ENCODE measurements at places on chromosomes 11 and 22.

GRCh38 chr11:126465573-126466188, 110.2 kb downstream of the ST3GAL4 start:
- DNase-seq, result peak; percentile 26

DNA sequence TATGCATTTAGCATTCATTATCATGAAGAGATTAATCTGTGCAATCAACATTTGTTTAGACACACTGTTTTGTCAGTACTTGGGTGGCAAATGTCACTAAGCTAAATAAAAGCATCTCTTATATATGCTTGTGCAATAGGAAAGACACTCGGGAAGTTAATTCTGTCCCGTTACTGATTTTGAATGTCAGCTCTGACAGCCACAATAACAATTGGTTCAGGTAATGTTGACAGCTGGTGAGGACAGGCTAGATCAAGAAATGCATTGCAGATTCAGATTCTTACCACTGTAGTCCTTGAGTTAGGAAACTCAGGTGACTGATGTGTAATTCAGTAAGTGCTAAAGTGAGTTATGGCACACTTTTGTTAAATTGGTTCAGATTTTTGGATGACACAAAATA, 523.8 kb upstream of the FAT3 start:
- DNase-seq, result no peak

GRCh38 chr22:47623066-47623762, 860.8 kb downstream of the TBC1D22A start:
- no peak for DNase-seq

- DNase-seq, result no peak
Observed at GRCh38 chr11:64144587-64145472, 21.1 kb downstream of the MACROD1 start.

DNA sequence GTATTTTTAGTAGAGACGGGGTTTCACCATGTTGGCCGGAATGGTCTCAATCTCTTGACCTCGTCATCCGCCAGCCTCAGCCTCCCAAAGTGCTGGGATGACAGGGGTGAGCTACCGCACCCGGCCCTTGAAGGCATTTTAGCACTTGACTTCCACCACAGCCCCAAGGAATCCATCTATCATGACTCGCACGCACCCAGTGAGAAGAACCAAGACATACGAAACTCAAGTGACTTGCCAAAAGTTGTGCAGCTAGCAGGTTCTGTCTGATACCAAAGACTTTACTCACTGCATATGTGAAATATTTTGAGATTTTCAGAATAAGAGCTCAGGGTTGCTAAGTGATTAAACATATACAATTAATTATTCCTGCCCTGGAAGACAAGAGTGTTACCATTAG, 21.0 kb downstream of the FLI1 start:
- DNase-seq, result peak; percentile 47

GRCh38 chr11:30458541-30458940, 127.6 kb downstream of the MPPED2 start:
- no peak for DNase-seq

DNA sequence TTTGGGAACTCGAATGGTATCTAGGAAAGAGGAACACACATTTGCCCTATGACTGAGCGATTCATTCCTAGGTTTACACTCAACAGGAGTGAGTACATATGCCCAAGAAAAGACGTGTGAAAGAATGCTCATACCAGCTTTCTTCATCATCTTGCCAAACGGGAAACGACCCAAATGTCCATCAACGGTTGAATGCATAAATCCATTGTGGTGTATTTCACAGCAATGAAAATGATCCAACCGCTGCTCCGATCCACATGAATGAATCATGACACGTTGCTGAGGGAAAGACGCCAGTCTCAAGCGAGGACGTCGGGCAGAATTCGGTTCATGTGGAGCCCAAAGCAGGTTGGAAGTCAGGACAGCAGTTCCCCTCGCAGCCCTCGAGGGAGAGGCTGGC, 71.5 kb downstream of the CYTH4 start:
- no peak for DNase-seq

DNA sequence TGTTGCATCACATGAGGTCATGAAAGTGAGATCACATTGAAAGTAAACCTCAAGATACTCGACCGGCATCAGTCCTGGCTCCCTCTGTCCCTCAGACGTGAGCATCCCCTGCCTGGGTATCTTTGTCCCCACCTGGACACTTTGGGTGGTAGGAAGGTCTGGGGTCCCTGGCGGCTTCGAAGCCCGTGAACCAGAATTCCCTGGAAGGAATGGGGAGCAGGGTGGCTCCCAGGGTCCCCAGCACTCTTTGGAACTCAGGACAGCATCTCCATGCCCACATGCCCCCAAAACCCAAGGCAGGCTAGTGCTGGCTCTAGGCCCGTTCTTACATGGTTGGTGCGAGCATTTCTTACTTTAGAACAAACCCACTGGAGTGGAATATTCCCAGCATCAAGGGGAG, 7.5 kb downstream of the DERL3 start:
- no peak for DNase-seq

- peak; percentile 60 for DNase-seq
Observed at GRCh38 chr11:11148104-11148509, 204.9 kb downstream of the CSNK2A3 start.

- DNase-seq, result no peak
Observed at GRCh38 chr11:67031791-67032561, 9.0 kb downstream of the SYT12 start.

DNA sequence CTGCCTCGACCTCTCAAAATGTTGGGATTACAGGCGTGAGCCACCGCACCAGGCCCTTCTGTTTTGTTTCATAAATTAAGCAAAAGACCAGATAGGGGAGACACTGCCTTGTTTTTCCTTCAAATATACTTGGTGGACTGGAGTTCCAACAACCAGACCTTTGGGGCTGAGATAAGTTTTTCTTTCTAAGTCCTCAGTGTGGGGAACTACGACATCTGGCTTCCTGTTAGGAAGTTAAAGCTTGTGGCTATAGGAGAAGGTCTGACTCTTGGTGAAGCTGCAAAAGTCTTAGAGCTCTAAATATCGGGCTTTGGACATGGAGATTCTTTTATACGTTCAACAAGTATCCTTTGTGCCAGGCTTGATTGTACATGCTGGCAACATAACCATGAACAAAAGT, 64.1 kb upstream of the EED start:
- no peak for DNase-seq

DNA sequence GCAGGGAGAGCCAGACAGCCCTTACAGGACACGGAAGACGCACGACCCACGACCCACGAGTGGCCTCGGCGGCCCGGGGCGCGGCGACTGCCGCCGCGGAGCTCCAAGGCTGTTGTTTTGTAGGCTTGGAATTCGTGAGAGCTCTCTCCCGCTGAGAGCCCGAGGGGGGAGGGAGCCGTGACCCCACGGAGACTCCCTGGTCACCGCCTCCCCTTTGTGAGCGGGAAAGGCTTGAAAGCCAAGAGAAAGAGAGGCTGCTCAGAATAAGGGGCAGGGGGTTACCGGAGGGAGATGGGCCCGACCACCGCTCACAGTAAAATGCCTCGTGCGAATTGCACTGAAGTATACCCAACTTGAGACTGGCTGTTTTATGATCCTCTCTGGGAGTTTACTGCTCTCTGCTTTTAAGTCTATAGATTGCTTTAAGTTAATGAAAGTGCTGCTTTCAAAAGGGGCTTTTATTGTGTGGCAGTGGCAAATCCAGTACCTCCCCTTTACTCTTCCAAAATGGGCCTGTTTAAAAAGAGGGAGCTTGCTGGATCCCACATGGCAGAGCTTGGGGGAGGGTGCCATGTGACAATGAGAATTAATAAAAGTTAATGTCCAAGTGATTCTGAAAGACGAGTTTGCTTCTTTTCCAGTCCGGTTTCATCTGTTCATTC, 2.9 kb downstream of the PKNOX2 start:
- DNase-seq, result no peak

DNA sequence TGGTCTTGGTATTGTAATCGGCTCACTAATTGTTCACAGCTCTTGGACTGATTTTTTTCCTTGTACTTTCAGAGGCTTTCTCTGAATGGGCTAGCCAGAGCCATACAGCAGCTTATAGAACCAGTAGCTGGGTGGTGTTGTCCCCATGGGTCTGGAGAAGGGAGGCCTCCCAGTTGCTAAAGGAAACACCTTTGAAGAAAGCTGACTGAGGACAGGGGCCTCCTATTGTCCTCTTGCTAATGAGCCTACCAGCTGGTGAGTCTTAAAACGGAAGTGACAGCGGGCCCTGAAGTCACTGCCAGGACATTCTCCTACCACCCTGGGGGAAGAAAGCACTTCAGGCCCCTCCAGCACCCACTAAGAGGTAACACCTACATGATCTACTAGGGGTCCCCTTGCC, 9.9 kb downstream of the FADS3 start:
- no peak for DNase-seq

- DNase-seq, result no peak
Observed at GRCh38 chr11:84130646-84131427, 844.7 kb upstream of the CCDC90B start.

- no peak for DNase-seq
Observed at GRCh38 chr11:77060234-77060633, 6.5 kb upstream of the CAPN5 start.

DNA sequence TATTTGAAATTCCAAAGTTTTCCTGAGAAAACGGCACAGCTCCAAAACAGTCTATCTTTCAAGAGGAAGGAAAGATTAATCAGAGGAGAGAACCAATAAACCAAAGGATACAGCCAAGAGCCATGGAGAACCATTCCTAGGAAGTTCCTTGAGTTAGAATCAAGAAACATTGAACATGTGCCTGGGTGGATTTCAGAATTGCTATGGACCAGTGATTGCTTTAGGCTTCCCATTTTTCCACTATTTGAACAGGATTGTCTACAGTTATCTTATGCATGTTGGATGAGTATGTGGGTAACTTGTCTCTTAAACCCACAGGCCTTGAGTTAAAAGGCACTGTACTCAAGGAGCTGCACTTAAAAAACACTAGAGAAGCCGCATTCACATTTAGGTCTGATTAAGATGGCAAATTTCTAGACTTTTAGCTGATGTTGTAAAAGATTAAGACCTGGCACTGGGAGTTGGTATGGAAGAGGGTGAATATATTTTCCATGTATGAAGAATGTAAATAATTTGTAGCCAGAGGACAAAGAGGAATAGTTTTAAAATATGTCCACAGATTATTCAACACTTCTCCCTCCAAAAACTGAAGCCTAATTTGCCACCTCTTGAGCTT, 11.2 kb upstream of the DEUP1 start:
- DNase-seq, result no peak

DNA sequence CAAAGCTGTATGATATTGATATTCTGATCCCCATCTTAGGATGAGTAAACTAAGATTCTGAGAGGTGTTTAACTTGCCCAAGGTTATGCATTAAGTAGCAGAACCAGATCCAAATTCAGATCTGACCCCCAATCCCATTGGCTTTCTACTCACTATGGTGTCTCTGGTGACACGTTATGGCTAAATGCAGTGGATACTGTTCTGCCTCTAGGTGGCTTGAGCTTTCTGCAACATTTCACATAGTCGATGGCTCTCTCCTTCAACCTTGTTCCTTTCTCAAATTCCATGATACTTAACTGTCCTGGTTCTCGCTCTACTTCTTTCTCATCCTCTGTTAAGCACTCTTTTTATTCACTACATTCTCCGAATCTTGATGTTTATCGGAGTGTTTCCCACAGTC, 9.4 kb downstream of the C11orf97 start:
- DNase-seq, result no peak

DNA sequence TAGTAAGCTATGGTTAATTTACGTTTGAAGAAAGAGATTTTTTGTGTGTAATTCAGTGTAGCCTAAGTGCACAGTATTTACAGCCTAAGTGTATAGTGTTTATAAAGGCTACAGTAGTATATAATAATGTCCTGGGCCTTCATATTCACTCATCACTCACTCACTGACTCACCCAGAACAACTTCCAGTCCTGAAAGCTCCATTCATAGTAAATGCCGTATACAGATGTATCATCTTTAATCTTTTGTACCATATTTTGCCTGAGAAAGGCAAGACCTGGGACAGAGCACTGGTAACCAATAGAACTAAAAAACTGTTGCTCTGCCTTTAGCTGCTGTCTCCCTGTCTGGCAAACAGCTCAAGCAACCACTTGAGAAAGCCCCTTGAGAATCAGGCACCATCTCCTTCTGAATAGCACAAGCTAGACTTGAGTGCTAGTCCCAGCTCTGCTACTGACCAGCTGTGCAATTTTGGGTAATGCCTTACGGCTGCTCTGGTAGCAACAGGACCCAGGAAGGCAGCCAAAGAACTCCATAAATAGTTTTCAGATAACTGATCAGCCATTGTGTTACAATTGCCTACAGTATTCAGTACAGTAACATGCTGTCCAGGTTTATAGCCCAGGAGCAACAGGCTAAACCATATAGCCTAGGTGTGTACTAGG, 131.3 kb downstream of the KCNC1 start:
- no peak for DNase-seq

DNA sequence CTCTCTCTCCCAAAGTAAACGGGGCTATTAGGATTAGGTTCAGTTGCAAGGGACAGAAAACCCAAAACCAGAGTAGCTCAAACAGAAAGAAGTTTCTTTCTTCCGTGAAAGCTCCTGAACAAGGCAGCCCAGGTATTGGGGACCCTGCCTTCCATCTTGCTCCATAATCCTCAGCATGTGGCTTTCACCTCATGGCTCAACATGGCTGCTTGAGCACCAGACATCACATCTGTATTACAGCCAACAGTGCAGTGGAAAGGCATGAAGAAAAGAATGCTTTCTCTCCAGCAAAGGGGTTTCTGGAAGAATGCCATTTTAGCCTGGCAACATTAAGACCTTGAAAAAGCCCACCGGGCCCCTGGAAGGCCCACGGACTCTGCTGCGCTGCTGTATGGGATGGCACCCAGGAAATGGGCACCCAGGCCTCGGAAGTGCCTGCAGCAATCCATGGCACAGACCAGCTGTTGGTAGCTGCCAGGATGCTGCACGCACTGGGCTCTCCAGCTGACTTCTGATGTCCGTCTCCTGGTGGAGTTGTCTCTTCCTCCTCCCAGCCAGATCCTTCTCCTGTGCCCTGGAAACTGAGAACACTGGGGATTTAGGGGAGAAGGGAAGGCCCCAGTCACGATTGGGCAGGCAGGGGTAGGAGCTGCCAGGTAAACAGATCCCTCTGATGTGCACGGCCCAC, 22.6 kb downstream of the PDGFB start:
- no peak for DNase-seq

DNA sequence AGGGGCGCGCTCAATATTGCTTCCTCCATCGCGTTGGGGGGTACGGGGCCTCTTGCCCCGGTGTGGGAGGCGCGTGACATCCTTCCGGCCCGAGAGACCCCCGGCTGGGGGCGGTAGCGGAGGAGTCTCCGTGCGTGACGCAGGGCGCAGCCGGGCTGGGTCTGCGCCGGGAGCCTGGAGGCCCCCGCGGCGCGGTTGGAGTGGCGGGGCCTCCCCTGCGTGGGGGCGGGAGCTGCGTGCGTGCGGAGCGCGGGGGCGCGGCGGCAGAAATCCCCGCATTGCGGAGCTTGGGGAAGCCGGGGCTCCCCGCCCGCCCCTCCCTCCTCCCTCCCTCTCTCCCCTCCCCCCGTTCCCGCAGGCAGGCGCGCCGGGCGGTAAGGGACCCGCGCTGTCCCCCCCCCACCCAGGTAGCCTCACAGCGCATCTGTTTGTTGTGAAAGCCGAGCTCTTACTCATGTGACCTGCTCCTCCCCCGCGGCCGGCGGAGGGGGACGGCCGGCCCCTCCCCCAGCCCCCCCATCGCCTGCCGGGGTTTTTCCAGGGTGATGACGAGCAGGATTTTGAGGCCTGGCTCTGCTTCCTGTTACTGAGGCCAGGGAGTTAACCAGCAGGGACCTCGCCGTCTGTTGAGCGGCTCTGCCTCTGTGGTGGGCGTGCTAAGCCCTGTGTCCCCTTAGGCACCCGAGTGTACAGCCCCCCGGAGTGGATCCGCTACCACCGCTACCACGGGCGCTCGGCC, 1.6 kb downstream of the PIM3 start:
- DNase-seq, result peak; percentile 91

Data from activated CD4-positive, alpha-beta T cell treated with anti-CD3 and anti-CD28 coated beads for 48 hours (primary cell).